ENCODE measurements at places on chromosomes 7 and 10.

DNA sequence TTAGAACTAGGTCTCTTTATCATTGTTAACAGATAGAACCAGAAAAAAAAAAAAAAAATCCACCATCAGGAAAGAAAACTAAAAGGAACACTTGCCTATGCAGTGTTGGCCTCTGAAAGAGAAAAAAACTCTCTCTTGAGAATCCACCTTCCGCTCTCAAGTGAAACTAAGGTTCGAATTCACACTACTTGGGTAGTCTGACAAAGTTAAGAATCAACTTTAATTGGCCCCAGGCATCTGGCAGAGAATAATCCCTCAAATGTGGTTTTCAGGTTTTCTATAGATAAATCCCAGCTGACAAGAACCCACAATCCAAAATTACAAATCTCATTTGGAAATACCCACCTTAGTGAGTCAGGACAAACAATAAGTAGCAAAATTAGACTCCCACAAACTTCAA lies 199.7 kb upstream of the LRRN3 start:
- no peak for DNase-seq

- peak; percentile 30 for DNase-seq
Observed at GRCh38 chr7:2521341-2521745, 1.8 kb downstream of the LFNG start.

- DNase-seq, result no peak
Observed at GRCh38 chr7:1818575-1819258, 148.6 kb downstream of the ELFN1 start.

DNA sequence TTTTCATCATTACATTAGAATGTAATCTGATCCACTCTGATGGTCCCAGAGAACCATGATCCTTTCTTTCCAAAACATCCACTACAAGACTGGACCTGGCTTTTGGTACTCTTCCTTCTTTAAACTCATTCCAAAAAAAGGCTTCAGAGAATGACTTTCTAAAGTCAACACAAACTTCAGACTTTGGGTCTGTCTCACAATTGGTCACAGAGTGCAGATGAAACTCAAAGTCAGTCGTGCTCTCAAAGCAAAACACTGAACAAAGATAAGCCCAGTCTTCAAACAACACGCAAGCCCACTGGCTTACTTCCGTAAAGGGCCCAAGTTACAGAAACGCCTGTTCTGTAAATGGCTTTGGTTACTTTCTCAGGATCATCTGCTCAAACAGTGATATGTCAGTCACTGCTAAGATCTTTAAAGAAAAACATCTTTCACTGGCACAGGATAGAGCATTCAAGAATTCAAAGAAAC lies 250.9 kb upstream of the MKLN1 start:
- DNase-seq, result no peak

- DNase-seq, result no peak
Observed at GRCh38 chr10:33674986-33675599, 340.6 kb upstream of the NRP1 start.

- no peak for DNase-seq
Observed at GRCh38 chr7:28858206-28858605, 99.9 kb downstream of the TRIL start.

DNA sequence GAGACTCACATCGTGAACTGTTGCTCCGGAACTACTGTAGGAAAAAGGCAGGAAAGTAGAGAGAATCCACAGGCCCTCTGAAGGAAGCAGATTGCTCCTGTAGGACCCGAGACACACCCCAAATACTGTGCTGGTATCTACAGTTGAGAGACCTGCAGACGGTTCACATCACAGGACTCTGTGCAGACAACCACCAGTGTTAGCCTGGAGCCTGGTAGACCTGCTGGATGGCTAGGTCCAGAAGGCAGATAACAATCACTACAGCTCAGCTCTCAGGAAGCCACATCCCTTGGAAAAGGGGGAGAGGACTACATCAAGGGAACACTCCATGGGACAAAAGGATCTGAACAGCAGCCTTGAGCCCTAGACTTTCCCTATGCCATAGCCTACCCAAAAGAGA lies 311.8 kb upstream of the PRKCQ start:
- no peak for DNase-seq

DNA sequence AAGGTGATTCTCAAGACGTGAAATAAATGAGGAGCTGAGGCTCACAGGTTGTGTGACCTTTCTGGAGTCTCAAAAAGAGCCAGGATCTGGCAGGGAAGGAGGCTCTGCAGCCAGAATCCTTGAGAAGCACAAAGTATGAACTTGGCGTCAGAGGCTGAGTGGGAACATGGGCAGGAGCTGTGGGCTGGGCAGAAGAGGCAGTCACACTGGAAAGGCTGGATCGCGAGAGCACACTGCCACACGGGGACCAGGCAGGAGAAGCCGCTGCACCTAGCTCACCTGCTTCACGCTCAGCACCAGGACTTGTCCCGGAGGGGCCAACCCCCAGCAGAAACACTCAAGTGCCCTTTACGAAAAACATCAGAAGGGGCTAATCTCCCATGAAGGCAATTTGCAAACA lies 535.0 kb downstream of the TNS3 start:
- DNase-seq, result no peak

GRCh38 chr10:51894771-51895578 lies 195.6 kb upstream of the CSTF2T start:
- no peak for DNase-seq

- no peak for DNase-seq
Observed at GRCh38 chr7:2450198-2451107, 25.7 kb downstream of the GRIFIN start.

DNA sequence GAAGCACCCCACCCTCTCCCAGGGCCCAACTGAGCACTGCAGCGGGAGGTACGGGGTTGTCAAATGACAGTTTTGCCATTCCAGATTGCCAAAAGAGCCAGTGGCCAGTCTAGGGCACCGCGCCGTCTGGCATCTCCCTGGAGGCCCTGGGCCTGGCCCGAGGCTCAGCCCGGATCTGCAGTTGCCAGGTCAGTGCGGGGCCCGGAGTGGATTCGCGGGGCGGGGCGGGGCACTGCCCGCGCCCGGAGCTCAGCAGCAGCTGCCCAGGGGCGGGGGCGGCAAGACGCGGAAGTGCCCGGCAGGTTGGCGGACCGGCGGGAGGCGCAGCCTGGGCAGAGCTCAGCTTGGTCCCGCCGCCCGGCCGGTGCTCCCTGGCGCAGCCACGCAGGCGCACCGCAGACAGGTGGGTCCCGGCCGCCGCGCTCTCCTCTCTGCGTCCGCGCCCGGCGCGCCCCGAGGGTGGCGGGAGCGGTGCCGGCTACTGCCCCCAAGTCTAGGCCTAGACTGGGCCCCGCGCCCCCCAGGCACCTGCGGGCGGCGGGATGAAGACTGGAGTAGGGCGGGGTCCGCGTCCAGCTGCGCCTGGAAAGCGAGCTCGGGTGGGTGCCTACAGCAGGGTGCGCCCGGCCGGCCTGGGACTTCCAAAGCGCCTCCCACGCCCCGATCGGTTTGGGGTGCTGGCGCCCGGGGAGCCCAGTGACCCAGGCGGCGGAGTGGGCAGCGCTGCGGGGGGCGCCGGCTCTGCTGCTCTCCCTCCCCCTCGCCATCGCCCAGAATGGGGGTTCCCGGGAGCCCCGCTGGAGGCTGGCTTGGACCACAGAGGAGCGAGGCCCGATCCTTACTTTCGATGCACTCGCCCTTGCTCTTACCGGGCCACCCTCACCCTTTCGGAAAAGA lies at the start of gene IRF5:
IRF5 (plus strand) TSS at position 281 of the 897 bp plus-strand sequence. CDS start 4,155 bp downstream, outside the sequence.
- DNase-seq, result peak; percentile 80

GRCh38 chr7:144534655-144535395 lies 131.3 kb upstream of the NOBOX start:
- no peak for DNase-seq

DNA sequence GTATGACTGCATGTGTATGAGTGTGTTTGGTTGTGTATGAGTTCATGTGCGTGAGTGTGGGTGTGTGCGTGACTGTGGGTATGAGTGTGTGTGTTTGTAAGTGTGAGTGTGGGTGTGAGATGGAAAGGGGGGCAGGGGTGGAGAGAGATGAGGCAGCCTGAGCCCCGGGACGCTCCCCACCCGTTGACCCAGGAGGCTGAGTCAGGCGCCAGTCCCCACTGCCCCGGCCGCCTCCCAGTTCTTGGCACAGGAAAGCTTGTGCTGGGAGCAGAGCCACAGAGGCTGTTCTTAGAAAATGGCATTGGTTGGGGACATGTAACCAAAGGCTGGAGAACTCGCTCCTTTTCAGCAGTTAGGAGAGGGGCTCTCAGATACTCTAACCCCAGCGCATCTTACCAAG lies 27.8 kb upstream of the NUB1 start:
- DNase-seq, result no peak

GRCh38 chr7:126819197-126819484 lies 433.6 kb downstream of the GRM8 start:
- DNase-seq, result no peak

- DNase-seq, result peak; percentile 41
Observed at GRCh38 chr7:81676813-81677212, 93.0 kb downstream of the HGF start.

- no peak for DNase-seq
Observed at GRCh38 chr7:44176486-44176885, 12.8 kb downstream of the GCK start.

DNA sequence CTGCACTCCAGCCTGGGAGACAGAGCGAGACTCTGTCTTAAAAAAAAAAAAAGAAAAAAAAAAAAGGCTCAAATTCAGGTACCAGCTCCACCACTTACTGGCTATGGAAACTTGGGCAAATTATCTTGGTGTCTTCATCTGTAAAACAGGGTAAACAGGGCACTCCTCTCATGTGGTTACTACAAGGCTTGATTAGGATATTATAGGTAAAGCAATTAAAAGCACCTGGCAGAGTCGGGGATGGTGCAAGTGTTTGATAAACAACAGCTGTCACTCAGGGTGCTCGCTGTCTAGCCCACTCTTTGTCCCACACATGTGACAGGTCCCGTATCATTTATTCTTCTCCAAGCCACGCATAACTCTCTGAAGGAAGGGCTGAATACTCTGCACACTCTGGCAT lies 96.9 kb downstream of the SORBS1 start:
- DNase-seq, result no peak

GRCh38 chr7:16728811-16729210 lies 24.7 kb upstream of the TSPAN13 start:
- no peak for DNase-seq

DNA sequence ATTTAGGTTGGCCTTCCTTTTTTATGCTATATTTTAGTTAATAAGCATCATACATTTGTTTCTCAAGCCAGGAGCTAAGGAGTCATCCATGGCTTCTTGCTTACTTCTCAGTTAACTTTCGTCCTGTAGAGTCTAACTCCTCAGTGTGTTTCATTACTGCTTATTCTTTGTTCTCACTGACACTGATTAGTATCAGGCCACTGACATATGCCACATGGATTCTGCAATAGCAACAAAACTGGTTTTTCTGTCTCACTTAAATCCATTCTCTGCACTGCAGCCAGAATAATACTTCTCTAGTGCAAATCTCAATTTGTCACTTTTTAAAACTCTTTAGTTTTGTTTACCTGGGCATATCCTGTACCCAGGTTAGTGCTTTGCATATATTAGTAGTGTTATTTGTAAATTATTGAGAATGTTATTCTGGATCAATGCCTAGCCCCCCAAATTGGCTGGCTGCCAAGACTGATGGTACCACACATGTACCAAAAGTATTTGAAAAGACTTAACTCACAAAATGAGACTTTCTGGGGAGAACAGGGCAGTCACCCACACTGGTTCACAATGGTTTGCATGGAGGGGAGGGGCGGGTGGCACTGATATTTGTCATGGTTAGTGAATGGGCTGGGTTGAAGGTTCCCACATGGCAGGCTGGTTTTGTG lies 79.1 kb downstream of the CCSER2 start:
- no peak for DNase-seq

DNA sequence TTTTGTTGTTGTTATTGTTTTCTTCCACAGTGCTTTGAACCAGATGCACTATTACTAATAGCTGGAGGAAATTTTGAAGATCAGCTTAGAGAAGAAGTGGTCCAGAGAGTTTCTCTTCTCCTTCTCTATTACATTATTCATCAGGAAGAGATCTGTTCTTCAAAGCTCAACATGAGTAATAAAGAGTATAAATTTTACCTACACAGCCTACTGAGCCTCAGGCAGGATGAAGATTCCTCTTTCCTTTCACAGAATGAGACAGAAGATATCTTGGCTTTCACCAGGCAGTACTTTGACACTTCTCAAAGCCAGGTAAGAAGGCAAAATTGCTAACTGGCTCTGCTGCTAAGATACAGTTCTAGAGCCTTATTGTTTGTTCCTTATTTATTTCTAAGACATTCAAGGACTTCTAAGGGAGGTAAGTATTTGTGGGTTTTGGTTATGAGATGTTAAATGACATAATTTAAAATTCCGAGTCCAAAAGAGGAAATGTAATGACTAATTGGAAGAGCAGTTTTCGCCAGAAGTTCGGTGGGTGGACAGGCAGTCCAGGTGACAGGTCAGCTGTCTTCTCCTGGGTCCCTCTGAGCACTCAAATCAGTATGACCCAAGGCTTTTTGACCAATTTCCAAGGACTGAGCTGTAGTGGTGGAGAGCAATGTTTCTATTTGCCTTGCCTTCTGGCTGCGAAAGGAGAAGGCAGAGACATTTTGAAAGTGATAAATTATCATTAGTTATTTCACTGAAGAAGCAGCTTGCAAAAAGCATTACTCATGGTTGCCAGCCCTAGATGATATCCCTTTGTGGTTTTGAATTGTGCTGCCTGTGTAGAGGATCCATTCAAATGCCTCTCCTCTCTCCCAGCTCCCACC lies 10.1 kb downstream of the SLC39A12 start:
- no peak for DNase-seq

- no peak for DNase-seq
Observed at GRCh38 chr10:123891144-123892071, at the start of gene CPXM2. Gene CPXM2 (minus strand): TSS chr10:123891807. CDS start chr10:123891659, 148 bp downstream.

DNA sequence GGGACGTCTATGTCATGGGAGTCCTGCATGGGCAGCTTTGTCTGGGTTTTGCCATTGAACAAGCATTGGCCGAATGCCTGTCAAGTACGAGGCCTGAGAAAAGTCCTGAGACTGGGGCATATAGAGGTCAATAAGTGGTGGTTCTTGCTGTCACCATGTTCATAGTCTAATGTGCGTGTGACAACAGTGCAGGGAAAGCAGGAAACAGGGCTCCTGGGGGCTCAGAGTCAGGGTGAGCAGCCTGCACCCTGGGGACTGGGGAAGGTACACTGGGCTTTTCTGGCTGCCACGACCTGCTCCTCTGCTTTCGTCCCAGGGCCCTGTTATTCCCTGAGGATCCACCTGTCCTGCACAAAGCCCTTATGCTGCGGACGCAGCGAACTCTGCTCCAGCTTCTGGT lies 21.3 kb downstream of the FAM241B start:
- DNase-seq, result no peak

DNA sequence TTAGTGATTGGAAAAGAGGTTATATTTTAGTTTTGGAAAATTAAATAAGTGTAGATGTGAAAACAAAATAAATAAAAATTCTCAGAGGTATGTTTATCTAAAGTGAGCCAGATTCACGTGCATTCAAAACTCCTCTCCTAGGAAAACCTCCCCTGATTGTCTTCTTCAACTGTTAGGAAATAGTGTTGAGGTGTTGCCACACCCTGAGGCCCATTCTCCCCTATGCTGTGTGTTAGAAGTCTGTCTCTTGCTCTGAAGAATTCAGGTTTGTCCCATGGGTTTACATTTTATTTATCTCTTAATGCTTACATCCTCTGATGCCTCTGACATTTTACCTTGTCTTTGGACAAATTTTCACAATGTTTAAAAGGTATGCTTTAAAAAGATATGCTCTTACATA lies 40.3 kb downstream of the PTPRE start:
- DNase-seq, result no peak
